ENCODE measurements at places on chromosomes 12 and 14.

- no peak for DNase-seq
Observed at GRCh38 chr12:128784030-128784760, 39.6 kb downstream of the SLC15A4 start.

DNA sequence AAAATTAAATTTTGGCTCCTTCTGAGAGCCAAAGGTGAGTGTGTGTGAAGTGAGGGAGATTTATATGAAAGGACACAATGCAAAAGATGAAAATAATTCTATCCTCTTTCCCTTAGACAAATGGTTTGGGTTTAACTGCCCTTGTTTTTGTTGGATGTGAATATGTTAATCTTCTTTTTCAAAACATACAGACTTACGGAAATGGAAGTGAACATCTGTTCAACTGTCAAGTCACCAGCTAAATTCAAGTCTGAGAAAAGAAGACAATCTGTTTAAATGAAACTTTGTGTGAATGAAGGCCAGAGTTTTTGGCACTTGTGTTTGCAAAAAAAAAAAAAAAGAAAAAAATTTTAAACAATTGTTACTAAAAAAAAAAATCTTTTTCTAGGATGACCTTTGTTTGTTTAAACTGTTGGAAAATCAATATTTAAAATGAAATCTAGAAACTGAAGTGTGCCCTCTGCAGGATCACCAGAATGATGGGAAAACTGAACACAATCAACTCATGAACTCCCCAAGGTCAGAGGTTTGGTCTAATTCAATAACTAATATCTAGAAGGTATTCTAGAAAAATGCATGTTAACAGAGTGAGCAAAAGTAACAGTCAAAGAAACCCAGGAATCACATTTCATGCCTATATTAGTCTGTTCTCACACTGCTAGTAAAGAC lies 448.8 kb downstream of the FLRT2 start:
- DNase-seq = no peak

DNA sequence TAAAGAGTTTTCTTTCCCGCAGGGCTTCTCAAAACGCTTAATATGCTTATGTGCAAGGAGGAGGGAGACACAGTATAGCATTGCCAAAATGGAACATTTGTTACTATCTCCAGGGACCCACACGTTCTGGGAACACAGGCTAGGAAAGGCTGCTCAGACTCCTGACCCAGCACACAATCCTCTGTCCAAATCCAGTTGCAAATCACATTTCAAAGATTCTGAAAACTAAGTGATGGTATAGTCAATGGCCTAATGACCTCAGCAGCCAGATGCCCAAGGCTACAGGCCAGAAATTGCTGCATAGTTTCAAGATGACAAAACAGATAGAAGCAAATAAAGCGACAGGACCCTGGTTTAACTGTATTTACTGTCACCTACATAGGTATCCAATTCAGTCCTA lies 97.0 kb upstream of the GRIP1 start:
- DNase-seq = no peak

DNA sequence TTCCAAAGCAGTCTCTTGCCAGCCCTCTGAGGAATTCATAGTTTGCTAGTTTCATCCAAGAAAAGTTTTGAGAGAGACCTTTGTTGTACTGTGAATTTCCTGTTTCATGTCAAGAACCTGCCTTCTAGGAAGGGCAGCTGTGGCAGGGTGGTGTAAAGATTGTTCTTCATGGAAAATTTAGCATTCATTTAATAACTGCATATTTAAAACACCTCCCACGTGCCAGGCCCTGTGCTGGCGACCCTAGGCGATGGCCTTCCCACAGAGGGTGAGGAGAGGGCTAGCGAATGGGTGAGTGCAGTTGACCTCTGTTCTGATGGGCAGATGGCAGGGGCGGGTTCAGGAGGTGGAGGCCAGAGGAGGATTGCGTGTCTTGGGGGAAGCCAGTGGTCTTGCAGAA lies 43.2 kb downstream of the MLXIP start:
- DNase-seq = no peak

DNA sequence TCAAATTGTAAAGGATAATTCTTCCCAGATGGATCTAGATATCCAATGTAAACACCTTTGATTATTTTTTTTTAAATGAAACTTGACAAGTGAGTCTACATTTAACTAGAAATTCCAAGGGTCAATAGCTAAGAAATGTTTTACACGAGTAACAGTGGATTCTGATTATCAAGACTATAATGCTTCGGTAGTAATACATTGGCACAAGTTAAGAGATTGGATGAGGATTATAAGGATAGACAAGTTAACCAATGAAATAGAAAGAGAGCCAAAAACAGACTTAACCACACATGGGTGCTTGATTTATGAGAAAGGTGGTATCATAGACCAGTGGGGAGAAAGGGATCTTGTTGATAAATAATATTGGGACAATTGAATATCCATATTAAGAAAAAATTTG lies 40.3 kb upstream of the PCED1B start:
- DNase-seq = no peak

GRCh38 chr14:36275741-36276140 lies 44.7 kb downstream of the MBIP start:
- no peak for DNase-seq

- no peak for DNase-seq
Observed at GRCh38 chr14:77177702-77178101, 3.9 kb upstream of the TMEM63C start.

Data from activated CD8-positive, alpha-beta memory T cell treated with anti-CD3 and anti-CD28 coated beads for 1 hour (primary cell).